ENCODE measurements at places on chromosomes 3 and 15. TPM values are rescaled to one million over a fixed set of nuclear protein-coding genes. Genes with fewer than 3 reads are reported as not detected.

The SHQ1 gene
- 21.9 TPM for total RNA-seq

The STRA6 gene
- not detected for total RNA-seq

The ZDHHC19 gene
- total RNA-seq = not detected

The TEX55 gene
- not detected for total RNA-seq

The RAD51 gene
- not detected for total RNA-seq

The GOLGA8H gene
- total RNA-seq = 1.2 TPM

The MPI gene
- 41.7 TPM for total RNA-seq

The BAHD1 gene
- 17.4 TPM for total RNA-seq

The RTP3 gene
- total RNA-seq = not detected

The ADAMTSL3 gene
- total RNA-seq = 8.4 TPM

The NUDT16 gene
- total RNA-seq = 51.0 TPM

The AGTR1 gene
- 10.3 TPM for total RNA-seq

The KIF23 gene
- 1.6 TPM for total RNA-seq

The PDIA3 gene
- 139 TPM for total RNA-seq

The MAGEL2 gene
- total RNA-seq = 0.72 TPM

The ENTPD3 gene
- 1.9 TPM for total RNA-seq

The SNUPN gene
- 18.1 TPM for total RNA-seq

The TGM5 gene
- not detected for total RNA-seq

The SMAD6 gene
- 44.9 TPM for total RNA-seq

The MUC13 gene
- not detected for total RNA-seq

The NANOGP8 gene
- not detected for total RNA-seq

The SHF gene
- 3.2 TPM for total RNA-seq

The PARP15 gene
- total RNA-seq = 6.8 TPM

The CIB2 gene
- 1.4 TPM for total RNA-seq

The CLRN1 gene
- not detected for total RNA-seq

The TRPM1 gene
- total RNA-seq = 0.19 TPM

The FEZF2 gene
- not detected for total RNA-seq

The SLC26A6 gene
- total RNA-seq = 9.9 TPM

All from omental fat pad (tissue), 4 donors.